ENCODE measurements at places on chromosomes 11 and 22. TPM values are rescaled to one million over a fixed set of nuclear protein-coding genes. Genes with fewer than 3 reads are reported as not detected.

GRAMD1B gene
- under 0.01 TPM for total RNA-seq

TEX54 gene
- not detected for total RNA-seq

ACCS gene
- 1.4 TPM for total RNA-seq

SOX10 gene
- total RNA-seq, result not detected

ZDHHC5 gene
- 79.9 TPM for total RNA-seq

OR8A1 gene
- total RNA-seq, result not detected

UNC93B1 gene
- total RNA-seq, result 26.3 TPM

NOX4 gene
- total RNA-seq, result 0.43 TPM

OR52I2 gene
- total RNA-seq, result not detected

Data from nasal cavity respiratory epithelium epithelial cell of viscerocranial mucosa (primary cell).